Kidney epithelial cell (primary cell): ENCODE measurements at places on chromosomes 6 and 20. TPM values are rescaled to one million over a fixed set of nuclear protein-coding genes. Genes with fewer than 3 reads are reported as not detected.
A peak's percentile ranks its signal among the peaks of the same experiment; 100 is the strongest.

- no peak for DNase-seq
These were observed 160.0 kb upstream of the RALGAPA2 start for GRCh38 chr20:20872428-20872827.

DNA sequence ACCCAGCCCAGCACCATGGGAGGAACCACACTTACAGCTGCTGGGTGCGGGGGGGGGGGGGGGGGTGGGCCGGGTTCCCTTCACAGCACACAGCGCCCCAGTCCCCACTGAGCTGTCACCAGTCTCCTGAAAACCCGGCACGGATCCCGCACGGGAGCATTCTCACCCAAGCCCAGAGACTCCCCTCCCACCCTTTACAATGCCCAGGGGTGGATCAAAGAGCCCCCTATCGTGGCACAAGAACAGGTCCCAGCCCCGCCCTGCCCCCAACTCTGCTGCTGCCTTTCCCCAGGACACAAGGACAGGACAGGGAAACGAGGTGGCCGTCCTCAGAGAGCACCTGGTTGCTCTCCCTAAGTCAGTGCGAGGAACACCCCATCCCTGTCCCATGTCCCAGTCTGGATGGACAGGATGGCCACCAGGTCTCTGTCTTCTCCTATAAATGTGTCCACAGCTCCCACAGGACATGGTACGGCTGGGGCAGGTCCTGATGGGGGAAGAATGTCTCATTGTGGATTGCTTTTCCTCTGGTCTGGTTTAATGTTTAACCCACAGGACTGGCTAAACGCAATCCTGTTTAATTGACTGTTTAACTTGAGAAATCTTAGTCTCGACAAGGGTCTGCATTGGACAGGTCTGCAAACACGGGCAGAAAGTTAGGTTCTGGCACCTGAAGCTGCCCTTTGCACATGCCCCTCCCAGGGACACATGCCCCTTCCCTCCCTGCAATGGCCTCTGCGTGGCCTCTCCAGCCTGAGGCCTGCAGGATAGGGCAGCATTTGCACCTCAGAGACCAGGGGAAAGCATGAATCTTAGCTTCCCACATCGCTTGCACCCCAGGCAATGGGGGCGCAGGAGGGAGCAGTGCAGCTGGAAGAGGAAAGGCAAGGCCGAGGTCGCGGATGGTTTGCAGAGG lies 45.3 kb downstream of the DACT2 start:
- DNase-seq = peak; percentile 62

GRCh38 chr6:159036673-159037072 lies 8.1 kb downstream of the TAGAP start:
- DNase-seq = no peak

DNA sequence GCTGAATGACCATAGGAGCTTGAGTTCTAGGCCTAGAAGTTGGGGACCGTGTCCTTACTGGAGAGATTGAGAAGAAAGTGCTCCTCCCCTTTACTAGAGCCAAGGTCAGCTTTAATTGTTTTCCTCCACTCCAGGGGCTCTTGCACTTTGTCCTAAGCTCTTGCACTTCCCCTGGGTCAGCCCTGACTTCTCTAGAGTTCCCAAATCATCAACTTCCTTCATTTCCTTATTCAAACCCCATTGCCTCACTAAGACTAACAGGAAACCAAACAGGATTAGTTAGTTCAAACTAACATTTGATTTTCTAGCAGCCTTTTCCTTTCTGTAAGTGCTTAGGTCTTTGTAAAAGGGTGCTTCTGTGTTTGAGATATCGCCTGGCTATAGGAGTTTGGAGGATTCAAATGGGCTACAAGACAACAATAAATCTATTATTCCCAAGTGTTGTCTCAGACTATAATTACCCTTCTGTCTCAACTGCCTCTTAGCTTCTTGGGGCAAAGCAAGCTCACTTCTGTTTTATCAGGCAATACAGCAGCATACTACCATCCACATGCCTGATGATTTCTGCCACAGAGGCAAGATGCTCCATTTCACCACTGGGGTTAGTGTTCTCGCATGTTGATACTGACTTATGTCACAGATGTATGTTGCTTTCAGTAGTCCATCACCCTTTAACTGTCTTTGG lies 12.8 kb upstream of the DTNBP1 start:
- no peak for DNase-seq

- DNase-seq = no peak
These were observed 99.5 kb upstream of the SIRPG start for GRCh38 chr20:1757072-1757471.

- no peak for DNase-seq
These were observed 558.8 kb downstream of the KIF16B start for GRCh38 chr20:16014436-16014835.

- DNase-seq = no peak
These were observed 56.0 kb upstream of the SUPT3H start for GRCh38 chr6:45433533-45434380.

DNA sequence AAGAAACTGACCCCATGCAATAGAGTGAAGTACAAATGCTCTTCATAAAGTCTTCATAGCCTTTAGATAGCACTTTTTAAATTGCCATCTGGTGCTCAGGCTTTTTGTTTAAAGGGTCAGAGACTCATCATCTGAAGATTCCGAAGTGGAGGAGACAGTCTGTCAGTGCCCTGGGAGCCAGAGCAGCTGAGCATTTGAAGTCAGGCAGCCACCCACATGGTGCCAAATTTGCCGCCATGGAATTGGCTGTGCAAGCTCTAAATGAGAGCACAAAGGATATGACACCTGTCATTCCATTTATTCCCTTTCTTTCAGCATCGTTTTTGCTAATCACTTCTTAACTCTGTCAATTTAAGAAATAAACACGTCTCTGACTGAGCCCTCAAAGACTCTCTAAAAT lies 32.8 kb upstream of the CEP162 start:
- DNase-seq = no peak

- DNase-seq = no peak
These were observed 570 bp downstream of the TULP4 start for GRCh38 chr6:158312672-158313397.

DNA sequence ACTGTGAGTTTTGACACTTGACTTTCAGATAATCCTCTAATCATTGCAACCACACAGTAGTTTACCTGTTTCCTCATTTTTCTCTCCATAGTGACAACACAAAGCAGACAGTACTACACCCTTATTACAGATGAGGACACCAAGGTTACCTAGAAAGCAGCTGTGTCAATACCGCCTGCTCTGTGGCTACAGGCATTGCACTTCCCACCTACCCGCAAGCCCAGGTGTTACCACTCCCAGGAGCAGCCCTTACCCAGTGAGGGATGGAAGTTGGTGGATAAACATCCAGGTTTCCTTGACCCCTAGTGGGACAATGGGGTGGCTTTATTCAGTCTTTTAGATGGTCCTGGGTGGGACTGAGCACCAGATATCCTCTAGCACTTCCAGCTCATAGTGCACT lies 503.6 kb downstream of the PTPRT start:
- no peak for DNase-seq

GRCh38 chr6:166872531-166873009 lies 83.8 kb downstream of the RNASET2 start:
- DNase-seq = no peak

- no peak for DNase-seq
These were observed 14.5 kb upstream of the RAMACL start for GRCh38 chr6:166600931-166601330.

GRCh38 chr6:132713352-132714134 lies at the start of gene VNN1:
Gene VNN1, minus strand, starts transcription at chr6:132714055. Its CDS starts 20 bp downstream, at chr6:132714035.
- DNase-seq = no peak

DNA sequence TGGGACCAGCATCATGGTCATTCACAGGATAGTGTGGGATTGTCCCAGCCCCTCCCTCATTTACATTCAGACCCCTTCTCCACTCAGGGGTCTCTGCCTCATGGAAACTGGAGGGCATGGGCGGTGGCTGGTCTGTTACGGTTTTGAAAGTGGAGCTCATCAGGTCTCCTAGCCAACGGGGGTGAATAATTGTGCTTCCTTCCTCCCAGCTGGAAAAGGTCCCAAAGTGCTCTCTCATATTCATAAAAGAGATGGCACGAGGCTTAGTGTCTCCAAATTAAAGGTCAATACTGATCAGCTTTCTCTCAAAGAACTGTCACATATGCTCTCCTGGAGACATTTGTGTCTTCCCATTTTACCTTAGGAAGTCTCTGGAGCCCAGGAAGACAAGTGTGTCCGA lies 19.9 kb downstream of the JARID2 start:
- DNase-seq = no peak

- DNase-seq = no peak
These were observed 74.4 kb upstream of the EYA4 start for GRCh38 chr6:133166766-133167165.

DNA sequence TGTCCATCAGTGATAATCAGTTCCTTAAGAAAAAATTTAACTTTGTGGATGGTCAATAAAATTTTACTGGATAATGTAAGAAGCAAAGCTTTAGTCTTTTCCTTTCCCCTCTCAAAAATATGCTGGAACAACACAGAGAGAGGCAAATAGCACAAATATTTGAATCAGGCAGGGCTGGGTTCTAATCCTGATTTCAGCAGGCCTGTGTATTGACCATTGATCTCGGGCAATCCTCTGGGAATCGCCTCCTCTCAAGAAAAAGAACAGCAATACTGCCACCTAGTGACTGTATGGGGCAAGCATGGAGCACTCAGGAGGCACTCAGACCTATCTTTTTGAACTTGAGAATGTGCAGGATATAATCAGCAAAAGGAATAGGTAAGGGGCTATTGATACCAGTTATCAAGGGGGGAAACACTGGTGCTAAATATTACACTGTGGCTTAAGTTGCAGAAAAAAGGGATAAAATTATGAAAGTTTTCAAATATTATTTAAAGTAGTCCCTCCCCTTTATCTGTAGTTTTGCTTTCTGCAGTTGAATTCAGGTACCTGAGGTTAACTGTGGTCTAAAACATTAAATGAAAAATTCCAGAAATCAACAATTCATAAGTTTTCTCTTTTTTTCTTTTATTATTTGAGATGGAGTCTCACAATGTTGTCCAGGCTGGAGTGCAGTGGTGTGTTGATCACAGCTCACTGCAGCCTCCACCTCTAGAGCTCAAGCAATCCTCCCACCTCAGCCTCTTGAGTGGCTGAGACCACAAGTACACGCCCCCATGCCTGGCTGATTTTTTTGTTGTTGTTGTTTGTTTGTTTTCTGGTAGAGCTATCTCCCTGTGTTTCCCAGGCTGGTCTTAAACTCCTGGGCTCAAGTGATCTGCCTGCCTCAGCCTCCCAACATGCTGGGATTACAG lies 91.8 kb upstream of the NHSL1 start:
- peak; percentile 26 for DNase-seq

- no peak for DNase-seq
These were observed 112.8 kb downstream of the HFE start for GRCh38 chr6:26199773-26200764.

DNA sequence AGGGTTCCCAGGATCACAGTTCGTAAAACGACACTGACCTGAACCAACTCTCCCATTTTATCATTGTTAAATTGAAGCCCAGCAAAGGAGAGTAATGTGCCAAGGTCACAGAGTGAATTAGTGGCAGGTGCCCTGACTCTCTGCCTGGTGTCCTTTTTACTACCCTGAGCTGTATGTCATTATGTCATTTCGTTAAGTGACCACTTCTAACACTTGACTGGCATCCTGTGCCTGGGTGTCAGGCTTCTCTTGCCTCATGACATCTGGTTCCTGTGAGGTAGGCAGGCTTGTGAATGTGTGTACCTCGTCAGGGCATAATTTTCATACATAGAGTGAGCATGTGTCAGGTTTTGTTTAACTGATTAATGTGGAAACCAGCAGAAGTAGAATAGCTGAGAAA lies 48.6 kb downstream of the RALY start:
- DNase-seq = no peak

- DNase-seq = peak; percentile 57
These were observed 17.5 kb upstream of the SYNCRIP start for GRCh38 chr6:85660181-85660611.

DNA sequence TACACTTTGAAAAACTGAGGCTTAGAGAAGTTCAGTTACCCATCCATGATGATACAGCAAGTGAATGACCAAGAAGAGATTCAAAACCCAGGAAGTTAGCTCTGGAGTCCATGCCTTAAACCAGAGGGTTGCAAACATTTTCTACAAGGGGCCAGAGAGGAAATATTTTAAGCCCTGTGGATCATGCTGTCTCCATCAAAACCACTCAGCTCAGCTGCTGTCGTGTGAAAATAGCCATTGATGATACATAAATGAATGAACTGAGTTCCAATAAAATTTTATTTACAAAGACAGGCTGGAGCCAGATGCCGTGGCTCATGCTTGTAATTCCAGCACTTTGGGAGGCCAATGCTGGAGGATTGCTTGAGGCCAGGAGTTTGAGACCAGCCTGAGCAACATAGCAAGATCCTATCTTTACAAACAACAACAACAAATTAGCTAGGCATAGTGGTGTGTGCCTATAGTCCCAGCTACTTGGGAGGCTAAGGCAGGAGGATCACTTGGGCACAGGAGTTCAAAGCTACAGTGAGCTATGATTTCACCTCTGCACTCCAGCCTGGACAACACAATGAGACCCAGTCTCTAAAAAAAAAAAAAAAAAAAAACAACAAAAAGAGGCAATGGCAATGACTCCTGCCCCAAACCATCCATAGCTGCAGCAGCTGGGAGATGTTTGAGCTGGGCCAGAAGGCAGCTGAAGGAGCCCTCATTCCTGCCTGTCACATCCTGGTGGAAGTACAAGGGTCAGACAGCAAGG lies 44.1 kb upstream of the RIN2 start:
- no peak for DNase-seq

DNA sequence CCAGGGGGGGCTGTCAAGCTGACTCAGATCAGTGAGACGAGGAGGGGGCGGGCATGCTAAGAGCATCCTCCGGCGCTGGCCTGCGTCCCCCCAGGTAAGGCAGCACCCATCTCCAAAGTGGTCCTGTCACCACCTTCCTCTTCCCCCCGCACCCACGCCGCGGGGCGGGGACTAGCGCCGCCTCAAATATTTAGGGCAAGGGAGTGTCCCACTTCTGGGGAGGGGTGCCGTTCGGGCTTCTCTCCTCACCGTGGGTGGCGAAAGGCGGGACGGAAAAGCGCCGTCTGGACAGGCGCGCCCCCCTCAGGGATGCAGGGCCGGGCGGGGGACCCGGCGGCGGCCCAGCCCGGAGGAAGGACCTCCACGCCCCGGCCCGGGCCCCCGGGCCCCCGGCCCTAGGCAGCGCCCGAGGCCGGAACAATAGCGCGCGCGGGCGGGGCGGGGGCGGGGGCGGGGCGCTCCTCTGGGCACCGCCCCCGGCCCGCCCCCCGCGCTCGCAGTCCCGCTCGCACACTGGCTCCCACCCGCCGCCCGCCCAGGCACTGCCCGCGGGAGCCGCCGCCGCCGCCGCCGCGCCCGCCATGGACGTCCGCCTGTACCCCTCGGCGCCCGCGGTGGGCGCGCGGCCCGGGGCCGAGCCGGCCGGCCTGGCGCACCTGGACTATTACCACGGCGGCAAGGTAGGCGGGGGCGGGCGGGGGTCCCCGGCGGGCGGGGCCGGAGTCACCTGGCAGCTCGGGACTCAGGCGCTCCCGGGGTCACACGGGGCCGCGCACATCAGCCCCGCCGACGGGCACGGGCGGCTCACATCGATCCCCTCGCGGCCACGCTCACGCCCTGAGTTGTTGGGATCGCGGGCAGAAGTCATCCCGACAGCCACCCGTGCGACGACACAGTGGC lies at the start of gene TOX2:
Gene TOX2, plus strand, starts transcription at position 542 of the 900 bp plus-strand sequence. Its CDS starts 40 bp downstream, at position 582.
- DNase-seq = no peak

- no peak for DNase-seq
These were observed 7.2 kb upstream of the NTSR1 start for GRCh38 chr20:62701161-62702012.

TMEM200A gene
- 17.1 and 20.0 TPM in 2 replicates for total RNA-seq

FRS3 gene
- total RNA-seq = 2.1 and 4.0 TPM in 2 replicates

MMP24 gene
- 6.9 and 7.5 TPM in 2 replicates for total RNA-seq

CLDN20 gene
- total RNA-seq = not detected in 2 replicates

OPRM1 gene
- not detected in 2 replicates for total RNA-seq

BRPF3 gene
- total RNA-seq = 16.6 and 19.2 TPM in 2 replicates

GABRR1 gene
- not detected in 2 replicates for total RNA-seq

MAN1A1 gene
- total RNA-seq = 11.0 and 15.0 TPM in 2 replicates

PACSIN1 gene
- total RNA-seq = 0.04 TPM in 1 of 2 replicates, not detected in the other
